ENCODE measurements at places on chromosomes 5 and 9. TPM values are rescaled to one million over a fixed set of nuclear protein-coding genes. Genes with fewer than 3 reads are reported as not detected.

ABLIM3 gene
- total RNA-seq, result 160 TPM

STX17 gene
- total RNA-seq, result 22.1 TPM

CCDC192 gene
- total RNA-seq, result not detected

FBP2 gene
- not detected for total RNA-seq

LYSMD3 gene
- 13.2 TPM for total RNA-seq

PRSS3 gene
- total RNA-seq, result 4.6 TPM

All from right lobe of liver (tissue), 6 donors.